ENCODE measurements at places on chromosomes 6 and 20.

- DNase-seq: peak; percentile 56
Observed at GRCh38 chr20:32737371-32738223, 5.7 kb downstream of the COMMD7 start.

- peak; percentile 2 for DNase-seq
Observed at GRCh38 chr20:58718121-58718563, 25.5 kb downstream of the NPEPL1 start.

DNA sequence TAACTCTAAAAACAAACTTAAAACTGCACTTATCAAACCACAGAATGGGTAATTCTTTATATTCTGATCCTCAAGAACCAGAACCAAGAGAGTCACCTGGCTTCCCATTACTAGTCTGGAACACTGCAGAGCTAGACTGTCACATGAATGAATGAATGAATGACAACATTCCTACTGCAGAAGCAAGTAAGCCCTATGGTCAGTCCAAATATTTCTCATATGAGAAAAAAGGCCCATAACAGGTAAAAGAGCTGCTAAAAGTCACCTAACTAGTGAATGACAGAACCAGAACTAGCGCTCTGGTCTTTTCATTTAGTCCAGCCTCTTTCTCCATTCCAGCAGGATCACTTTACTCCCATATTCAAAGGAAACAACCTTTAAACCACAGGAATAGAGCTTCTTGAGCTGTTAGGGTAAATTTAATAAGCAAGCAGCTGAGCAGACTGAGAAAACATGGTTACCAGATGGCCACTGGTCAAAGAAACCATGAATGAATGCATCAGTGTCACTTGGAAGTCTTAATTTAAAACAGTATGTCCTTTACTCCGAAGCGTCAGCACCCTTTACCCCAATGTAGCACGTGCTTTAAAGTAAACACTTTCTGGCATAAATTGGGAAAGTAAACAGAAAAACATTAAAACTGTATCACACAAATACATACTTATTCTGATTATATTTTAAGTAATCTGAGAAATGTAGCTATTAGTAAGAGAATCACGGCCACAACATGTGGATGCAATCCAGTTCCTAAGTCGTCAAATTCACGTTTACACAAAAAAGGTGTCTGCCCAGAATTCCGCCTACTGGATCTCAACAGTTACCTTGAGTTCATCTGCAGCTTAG lies 1.4 kb downstream of the PREP start:
- DNase-seq: no peak

- no peak for DNase-seq
Observed at GRCh38 chr6:112606656-112607435, 259.7 kb downstream of the RFPL4B start.

DNA sequence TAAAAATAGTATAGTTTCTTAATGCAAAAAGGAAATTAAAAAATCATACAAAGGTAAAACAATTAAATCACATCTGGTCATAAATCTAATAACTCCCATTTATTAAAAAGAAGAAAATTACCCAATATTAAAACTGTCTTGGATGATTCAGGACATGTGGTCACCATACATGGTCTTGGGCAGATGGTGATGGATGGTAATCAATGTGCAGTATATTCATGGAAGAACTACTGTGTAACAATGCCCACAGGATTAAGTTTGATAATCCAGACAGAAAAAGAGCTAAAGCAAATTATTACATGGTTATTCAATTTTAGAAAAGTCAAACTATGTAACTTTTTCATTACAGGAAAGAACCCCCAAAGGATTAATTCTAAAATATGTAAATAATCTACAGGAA lies 480.6 kb downstream of the QKI start:
- DNase-seq: no peak

DNA sequence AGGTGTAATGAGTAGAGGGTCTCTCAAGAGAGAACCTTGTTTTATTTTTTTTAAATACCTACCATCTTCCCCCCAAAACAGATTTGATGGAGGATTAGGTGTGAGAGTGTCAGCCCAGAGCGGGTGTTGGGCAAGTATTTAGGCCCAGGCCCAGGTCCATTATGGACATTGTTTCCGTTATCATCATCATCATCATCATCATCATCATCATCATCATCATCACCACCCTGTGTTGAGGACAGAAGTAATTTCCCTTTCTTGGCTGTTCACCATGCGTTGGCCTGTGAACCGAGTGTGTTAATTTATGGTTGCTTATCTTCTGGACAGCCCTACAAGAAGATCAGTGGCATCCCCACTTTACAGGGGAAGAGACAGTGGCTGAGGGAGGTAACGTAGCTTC lies 28.6 kb downstream of the PSMF1 start:
- DNase-seq: no peak

DNA sequence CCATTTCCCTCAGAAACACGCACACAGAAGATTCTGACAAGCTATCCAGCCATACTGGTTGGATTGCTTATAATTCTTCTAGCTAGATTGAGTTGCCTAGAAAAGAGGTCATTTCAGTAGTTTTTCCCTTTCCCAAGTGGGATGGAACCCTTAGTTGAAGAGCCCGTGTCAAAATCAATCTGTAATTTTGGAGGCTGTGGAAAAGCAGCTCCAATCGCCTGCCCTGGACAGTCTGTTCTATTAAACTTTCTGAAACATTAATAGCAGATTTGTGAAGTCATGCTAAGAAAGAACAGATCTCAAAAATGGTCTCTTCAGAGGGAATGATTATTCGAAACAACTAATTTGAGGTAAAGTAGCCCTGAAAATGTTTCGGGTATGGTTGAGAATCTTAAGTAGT lies 29.3 kb downstream of the TMEM200A start:
- no peak for DNase-seq

- peak; percentile 47 for DNase-seq
Observed at GRCh38 chr20:52104546-52105441, 86.8 kb downstream of the ZFP64 start.

GRCh38 chr6:134809130-134809529 lies 140.8 kb downstream of the ALDH8A1 start:
- no peak for DNase-seq

All from AG08396 (cell line).